ENCODE measurements at places on chromosomes 7 and 10.

DNA sequence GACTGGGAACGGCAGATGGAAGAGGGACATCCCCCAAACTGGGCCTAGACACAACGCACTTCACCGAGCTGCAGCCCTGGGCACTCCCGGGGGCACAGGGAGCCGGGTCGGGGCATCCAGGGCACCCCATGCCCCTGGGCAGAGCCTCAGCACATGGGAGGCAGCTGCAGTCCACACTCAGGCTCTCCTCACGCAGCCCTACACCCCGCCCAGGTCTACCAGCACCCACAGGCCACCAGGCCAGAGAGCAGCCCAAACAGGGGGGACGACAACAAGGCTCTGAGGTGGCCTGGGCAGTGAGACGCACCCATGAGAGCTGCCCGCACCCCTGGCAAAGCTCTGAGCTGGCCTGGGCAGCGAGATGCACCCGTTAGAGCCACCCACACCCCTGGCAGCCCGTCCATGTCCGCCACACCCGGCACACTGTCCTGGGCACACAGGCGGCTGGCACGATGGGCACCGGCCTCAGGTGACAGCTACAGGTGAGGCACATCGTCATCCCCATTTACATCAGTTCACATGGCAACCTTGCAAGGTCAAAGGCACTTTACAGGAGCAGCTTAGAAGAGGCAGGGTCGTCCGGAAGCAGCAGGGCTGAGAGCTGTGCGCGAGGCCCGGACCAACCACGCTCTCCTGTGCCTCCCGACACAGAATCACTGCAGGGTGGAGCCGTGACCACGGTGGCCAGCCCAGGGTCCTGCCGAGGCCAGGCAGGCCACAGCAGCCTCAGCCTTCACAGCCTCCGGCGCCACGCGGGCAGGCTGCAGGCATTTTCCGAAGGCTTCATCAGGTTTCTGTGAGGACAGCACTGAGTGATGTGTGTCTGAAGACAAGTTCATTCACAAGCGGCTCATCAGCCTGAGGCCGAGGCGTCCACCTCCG lies 228.6 kb downstream of the MAD1L1 start:
- DNase-seq: peak; percentile 61

- no peak for DNase-seq
These were observed 192.1 kb upstream of the KLF14 start for GRCh38 chr7:130926001-130926691.

GRCh38 chr7:34747176-34747781 lies 89.3 kb downstream of the NPSR1 start:
- DNase-seq: no peak

DNA sequence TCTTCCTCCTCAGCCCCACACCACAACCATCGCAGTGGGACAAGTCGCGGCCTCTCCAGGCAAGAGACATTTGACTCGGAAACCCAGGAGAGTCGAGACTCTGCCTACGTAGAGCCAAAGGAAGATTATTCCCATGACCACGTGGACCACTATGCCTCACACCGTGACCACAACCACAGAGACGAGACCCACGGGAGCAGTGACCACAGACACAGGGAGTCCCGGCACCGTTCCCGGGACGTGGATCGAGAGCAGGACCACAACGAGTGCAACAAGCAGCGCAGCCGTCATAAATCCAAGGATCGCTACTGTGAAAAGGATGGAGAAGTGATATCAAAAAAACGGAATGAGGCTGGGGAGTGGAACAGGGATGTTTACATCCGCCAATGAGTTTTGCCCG lies 112.1 kb downstream of the NSUN6 start:
- no peak for DNase-seq

- no peak for DNase-seq
These were observed 83.6 kb downstream of the LRRN3 start for GRCh38 chr7:111174510-111174909.

GRCh38 chr10:5890452-5890915 lies 441 bp downstream of the FBH1 start:
- peak; percentile 67 for DNase-seq

GRCh38 chr10:88592381-88592780 lies 5.8 kb downstream of the LIPJ start:
- no peak for DNase-seq

- DNase-seq: no peak
These were observed 1212.8 kb downstream of the REEP3 start for GRCh38 chr10:64733980-64734379.
